Stimulated activated CD4-positive, alpha-beta T cell treated with anti-CD3 and anti-CD28 coated beads, Interleukin-1b, Interleukin-23, amount 100 ng/mL, for 48 hours (primary cell): ENCODE measurements at places on chromosomes 6 and 20.

- DNase-seq = no peak
Observed at GRCh38 chr20:1041845-1042390, 39.8 kb upstream of the RSPO4 start.

DNA sequence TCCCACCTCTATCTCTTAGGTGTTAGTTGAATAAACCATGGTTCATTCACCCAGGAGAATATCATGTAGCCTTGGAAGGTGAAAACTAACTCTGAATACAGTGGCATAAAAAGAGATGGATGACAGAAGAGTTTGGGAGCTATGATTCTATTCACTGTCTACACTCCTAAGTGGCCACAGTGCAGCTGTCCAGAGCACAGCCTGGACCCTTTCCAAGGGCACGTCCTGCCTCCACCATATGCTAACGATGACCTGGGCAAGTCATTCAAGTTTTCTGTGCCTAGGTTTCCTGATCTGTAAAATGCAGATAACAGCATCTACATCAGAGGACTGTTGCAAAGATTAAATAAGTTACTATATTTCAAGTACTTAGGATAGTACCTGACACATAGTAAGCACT is 314.1 kb downstream of the PTPRT start:
- DNase-seq = no peak

- DNase-seq = no peak
Observed at GRCh38 chr6:169970306-169970988, 219.0 kb downstream of the ERMARD start.

GRCh38 chr20:16209951-16210361 is 363.3 kb downstream of the KIF16B start:
- DNase-seq = no peak

GRCh38 chr6:119479860-119480655 is 130.5 kb upstream of the MAN1A1 start:
- no peak for DNase-seq

DNA sequence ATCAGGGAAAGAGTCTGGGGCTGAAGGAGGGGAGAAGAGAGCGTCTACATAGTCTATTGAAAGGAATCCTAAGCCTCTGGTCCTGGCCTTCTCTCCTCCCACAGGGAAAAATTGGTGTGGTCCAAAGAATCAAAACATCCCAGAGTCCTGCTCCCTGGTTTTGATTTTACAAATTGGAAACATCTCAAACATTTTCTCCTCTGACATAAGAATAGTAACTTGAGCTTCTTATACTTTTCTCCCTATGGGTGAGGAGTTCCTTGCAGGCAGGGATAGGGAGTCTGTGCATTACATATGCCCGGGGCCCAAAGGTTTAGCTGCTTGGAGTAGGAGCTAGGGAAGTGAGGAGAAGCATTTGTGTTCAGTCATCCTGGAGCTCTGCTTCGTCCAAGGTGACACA is 120.0 kb upstream of the GGTLC1 start:
- no peak for DNase-seq
